ENCODE measurements at places on chromosomes 5 and 9.

DNA sequence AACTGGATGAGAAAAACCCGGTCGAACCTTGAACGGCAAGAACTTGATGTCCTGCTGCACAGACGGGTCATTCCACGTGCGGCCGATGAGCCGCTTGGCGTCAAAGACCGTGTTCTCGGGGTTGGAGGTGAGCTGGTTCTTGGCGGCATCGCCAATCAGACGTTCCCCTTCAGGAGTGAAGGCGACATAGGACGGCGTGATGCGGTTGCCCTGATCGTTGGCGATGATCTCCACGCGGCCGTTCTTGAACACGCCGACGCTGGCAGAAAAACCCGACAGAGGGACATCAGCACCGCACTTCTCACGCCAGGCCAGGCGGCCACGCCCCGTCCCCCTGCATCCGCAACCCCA, 519 bp downstream of the HSPA5 start:
- peak; percentile 61 for DNase-seq

DNA sequence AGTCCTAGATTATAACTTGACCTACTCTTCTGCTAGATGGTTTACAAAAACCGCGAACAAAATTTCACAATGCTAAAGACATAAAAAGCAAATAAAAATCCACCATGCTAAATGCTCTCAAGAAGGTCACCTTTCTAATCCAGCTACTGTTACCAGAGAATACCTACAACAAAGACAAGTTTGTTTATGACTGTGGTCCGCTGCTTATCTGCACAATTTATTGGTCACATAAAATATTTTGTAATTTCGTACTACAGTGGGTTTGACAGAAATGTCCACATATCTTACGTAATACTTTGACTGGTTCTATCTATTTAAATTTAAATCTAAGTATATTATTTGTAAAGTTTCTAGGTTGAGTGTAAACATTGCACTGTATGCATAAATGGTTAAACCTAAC, 257.6 kb upstream of the ZNF608 start:
- no peak for DNase-seq

GRCh38 chr5:73158313-73158712, 14.7 kb upstream of the TMEM174 start:
- DNase-seq, result no peak

- no peak for DNase-seq
These were observed 126.0 kb downstream of the SLIT3 start for GRCh38 chr5:169174923-169175322.

DNA sequence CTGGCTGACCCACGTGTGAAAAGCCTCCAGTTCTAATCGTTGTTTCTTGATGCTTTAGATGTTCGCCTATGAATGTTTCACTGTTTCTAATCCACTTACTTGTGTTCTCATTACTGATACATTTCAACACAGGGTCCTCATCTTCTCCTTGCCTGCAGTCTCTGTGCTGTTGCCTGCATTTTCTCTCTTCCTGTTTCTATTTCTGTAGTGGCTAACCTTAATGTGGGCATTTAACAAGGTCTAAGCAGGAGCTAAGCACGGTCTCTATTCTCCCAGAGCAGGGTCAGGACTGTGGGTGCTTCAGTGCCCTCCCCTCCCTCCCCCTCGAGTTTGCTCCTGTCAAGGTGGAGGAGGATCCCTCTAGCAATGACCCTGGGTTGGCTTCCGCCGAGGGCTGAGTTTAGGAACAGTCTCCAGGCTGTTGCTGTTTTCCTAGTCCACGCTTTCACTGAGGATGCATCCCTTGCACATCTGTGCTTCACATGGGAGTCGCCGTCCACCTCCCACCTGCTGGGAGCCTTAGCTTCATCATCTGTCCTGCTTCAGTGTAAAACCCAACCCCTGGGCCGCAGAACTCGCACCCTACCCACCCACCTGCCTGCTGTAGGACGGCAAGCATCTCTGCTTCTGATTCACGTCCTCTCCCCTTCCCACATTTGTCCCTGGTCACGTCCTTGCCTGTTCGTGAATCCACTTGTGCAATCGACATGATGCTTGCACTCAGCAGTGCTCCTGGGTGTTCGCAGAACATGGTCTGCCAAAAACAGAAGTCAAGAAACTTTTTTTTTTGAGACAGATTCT, 2.4 kb upstream of the EXOC3 start:
- DNase-seq, result peak; percentile 80

All from inflammatory macrophage (primary cell).